ENCODE measurements at places on chromosomes 7 and 10.
A peak's percentile ranks its signal among the peaks of the same experiment; 100 is the strongest.

- DNase-seq = no peak
Observed at GRCh38 chr10:112712536-112712935, 237.5 kb upstream of the TCF7L2 start.

GRCh38 chr10:131764929-131765328 is 135.9 kb upstream of the PPP2R2D start:
- DNase-seq = no peak

DNA sequence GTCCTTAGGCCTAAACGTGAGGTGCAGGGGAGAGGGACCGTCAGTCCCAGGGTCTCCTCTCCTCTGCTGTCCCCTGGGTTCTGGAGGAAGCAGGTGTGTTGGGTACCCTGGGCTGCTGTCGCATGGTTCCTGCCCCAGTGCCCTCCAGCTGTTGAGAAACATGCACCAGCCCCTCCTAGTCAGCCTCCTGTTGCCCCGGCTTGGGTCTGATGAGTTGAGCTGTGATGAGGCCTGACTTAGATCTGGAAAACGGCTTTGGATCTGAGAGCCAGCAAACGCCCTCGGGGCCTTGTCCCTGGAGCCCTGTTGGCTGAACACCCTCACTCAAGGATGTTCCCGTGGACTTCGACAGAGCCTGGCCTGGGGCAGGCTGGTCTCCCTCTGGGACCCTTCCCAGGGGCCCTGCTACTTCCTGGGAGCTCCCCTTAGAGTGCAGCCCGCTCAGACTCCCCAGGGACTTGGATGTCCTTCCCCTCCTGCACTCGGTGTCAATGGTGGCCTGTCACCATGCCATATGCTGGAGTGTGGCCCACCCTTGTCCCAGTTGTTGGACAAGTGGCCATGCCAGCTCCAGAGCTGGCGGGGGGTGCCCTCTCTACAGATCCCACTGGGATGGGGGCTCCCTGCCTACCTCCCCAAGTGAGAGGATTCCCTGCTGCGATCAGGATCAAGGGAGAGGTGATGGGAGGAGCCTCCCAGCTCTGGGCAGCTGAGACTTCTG is 12.3 kb downstream of the ZNF316 start:
- no peak for DNase-seq

GRCh38 chr7:88546808-88547207 is 212.7 kb upstream of the ZNF804B start:
- peak; percentile 2 for DNase-seq

- DNase-seq = no peak
Observed at GRCh38 chr10:72735288-72735936, 43.5 kb downstream of the MCU start.

DNA sequence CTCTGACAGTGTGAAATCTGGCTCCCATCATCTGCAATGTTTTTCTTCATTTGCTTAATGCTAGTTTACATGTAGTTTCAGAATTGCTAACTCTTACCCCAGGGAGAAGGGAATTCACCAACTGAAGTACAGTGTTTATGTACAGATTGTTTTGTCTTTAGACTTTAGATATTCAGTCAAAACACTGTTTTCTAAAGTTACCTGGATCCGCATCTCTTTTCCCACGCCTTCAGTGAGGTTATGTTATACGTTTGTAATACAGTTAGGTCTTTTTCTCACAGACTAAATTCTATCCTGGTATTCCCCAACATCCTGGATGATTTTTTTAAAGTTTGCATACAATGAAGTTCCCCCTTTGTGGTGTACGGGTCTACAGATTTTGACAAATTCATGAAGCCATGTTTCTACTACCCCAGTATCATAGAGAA is 3.2 kb upstream of the LYZL1 start:
- no peak for DNase-seq

- no peak for DNase-seq
Observed at GRCh38 chr7:23347682-23348180, 48.6 kb downstream of the MALSU1 start.

- DNase-seq = no peak
Observed at GRCh38 chr10:74282151-74282847, 131.3 kb downstream of the ADK start.

DNA sequence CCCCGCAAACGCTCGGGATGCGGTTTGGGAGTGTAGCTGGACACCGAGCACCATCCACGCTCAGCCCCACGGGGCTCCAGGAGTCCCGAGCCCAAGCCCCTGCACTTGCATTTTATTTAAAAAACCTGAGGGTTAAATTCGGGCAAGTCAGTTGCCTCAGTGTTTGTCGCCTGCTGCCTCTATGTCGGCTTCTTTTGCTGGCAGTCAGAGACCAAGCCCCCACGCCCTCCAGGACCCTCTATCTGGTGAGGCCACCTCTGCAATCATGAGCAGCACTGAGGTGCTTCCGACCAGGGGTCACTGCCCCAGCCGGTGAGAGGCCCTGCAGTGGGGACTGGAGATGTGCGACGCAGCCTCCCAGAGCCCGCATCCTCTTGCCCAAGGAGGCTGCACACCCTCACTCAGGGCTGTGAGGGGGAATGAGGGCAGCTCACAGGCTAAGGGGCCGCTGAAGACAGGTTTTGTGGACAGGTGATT is 13.3 kb upstream of the ZNF273 start:
- no peak for DNase-seq

DNA sequence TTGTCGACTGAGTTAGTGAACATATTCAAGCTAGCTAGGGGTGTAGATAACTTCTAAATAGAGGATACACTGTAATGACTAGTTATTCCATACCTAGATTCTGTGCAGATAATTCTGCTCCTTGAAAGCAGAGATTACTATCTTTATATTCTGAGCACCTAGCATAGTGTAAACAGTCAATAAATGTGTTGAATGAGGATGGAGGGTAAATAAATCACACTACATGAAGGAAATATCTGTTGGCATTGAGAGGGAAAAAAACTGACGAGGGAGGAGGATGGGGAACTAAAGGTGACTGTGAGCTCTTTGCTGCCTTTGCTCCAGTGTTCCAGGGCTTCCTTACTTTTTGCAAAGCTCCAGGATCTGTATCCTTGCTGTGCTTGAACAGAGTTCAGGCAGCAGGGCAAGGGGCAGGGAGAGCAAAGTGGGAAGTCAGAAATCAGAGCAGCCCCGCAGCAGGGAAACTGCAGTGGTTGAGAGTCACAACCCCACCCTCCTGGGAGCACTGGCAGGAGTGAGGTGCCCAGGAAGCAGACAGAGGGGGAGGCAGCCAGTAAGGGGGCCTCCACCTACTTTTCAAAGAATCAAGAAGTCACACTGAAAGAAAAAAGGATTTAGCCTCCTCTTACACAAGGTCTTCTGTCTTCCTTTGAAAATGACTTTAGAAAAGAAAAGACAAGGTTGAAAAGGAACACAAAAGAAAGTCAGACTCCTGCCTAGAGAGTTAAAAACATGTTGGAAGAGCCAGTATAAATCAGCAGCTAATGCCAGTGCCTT is 71.8 kb upstream of the LRRN3 start:
- no peak for DNase-seq

GRCh38 chr10:80144696-80145131 is 12.2 kb downstream of the PLAC9 start:
- no peak for DNase-seq

- DNase-seq = no peak
Observed at GRCh38 chr7:155300641-155301452, 3.2 kb downstream of the INSIG1 start.

DNA sequence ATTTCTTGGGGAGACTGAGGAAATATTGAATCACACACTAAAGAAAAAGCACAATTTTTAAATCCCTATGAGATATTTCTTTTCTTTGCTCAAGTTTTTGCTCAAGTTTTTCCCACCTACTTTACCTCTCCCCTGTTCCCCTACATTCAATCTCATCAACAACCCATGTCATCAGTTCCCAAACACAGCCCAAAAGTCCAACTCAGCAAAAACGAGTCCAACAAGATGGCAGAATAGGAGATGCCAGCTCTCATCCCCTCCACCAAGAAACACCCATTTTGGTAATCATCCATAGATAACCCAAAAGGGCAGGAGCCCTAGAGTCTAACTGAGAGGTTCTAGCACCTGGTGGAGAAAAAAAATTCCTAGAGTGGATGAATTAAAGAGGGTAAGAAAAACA is 152.5 kb upstream of the GHITM start:
- DNase-seq = no peak

DNA sequence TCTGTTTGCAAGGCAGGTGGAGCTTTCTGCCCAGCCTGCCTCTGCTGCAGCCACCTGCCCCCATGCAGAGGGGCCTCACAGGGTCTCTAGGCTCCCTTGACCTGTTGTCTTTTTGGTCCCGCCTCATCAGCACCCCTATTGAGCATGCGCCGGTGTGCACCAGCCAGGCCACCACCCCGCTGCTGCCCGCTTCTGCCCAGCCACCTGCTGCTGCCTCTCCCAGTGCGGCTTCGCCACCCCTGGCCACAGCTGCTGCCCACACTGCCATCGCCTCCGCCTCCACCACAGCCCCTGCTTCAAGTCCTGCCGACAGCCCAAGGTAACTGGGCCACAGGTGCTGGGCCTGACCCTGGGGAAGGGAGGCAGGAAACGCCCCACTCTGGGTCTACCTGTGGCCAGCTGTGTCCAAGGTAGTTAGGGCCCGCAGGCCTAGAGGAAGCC is 38.1 kb downstream of the LDB3 start:
- DNase-seq = no peak

DNA sequence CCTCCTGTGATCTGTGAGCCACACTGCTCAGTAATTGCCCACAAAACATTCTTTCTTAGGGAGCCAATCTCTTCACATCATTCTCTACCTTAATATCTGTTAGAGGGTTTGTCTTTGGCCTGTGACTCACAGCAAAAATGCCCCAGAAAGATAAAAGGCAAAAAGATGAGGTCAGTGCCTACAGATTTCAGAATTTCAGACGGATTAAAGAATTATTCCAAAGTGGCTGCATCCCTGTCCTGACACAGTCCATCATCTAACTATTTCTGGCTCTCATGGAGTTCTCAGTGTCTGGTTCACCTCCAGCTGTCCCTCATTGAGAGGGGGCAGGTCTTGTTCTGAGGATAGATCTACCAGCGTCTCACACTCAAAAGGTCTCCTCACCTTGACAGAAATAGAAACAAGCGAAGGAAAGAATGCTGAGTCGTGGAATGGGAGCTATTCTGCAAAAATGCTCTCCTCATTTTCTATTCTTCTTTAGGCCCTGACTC is 138.5 kb upstream of the AOAH start:
- DNase-seq = no peak

DNA sequence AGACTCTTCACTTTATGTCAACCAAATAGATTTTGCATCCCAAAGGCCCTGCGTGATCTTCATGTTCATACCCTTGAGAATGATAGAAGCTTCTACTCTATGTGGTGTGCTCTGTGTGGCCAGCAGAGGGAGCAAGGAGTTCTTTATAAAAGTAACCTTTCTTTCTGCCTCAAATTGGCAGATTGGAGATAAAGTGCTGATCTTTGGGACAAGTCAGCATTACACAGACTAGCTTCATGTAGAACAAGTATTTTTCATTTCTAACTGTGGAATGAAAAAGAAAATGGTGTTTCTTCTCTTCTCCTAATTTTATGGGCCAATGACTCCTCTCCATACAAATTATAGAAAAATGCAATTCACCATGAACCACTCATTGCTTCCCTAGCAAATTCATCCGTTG is 1214.1 kb downstream of the SORCS1 start:
- DNase-seq = no peak

GRCh38 chr7:12103948-12104347 is 107.1 kb upstream of the TMEM106B start:
- DNase-seq = no peak

DNA sequence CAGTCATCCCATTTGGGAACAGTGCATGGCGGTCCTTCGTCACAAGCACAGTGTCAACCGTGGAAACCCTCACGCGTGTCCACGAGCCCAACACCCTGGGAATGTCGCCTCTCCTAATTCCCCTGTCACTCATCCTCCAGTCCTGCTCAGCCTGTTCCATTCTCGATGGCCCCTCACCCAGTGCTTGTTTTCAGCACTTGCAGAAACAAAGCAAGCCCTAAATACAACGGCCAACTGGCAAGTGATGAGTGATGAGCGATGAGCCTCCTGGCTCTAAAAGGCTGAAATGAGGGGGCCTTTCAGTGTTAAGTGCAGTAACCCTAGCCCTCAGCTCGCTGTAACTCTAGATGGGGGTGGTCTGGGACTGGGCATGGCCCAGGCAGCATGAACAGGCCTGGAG is 22.6 kb downstream of the NKX2-3 start:
- no peak for DNase-seq

- DNase-seq = no peak
Observed at GRCh38 chr7:149880638-149881311, 7.0 kb downstream of the ATP6V0E2 start.

DNA sequence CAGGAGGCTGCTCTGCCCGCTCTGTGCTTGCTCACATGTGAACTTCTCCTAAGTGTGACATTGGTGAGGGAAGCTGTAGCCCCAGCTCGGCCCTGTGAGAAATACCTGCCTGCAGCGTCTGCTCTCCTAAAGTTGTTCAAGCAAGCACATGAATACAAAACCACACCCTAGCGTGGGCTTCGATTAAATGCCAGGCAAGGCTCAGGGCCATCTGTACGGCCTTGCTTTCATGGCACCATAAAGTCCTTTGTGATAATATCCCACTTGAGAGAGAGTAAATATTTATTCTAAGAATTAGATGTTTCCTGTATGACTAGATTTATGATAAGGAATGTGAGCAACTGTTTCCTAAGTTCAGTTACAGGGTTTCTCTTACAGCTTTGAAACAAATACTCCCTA is 262.8 kb upstream of the KLF14 start:
- DNase-seq = peak; percentile 59

DNA sequence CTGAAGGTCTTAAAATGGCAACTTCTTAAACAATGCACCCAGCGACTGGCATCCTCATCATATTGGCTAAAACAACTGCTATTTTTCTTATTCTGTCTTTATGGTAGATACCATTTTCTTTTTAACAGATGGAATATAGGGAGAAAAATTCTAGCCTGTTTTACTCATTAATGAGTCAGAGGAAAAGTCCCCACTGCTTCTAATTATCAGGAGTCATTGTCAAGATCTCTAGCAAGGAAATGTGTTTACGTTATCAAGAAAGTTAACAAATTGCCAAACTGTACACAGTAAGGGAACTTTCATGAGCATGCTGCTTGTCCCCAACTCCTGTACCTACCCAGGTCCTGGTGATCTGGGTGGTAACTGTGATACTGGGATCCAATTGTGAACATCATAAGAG is 117.7 kb upstream of the KIAA1217 start:
- no peak for DNase-seq

GRCh38 chr10:92303096-92303495 is 12.1 kb downstream of the MARCHF5 start:
- no peak for DNase-seq

GRCh38 chr7:84176716-84177115 is 17.9 kb downstream of the SEMA3A start:
- no peak for DNase-seq

- no peak for DNase-seq
Observed at GRCh38 chr7:81534996-81535395, 234.9 kb downstream of the HGF start.

DNA sequence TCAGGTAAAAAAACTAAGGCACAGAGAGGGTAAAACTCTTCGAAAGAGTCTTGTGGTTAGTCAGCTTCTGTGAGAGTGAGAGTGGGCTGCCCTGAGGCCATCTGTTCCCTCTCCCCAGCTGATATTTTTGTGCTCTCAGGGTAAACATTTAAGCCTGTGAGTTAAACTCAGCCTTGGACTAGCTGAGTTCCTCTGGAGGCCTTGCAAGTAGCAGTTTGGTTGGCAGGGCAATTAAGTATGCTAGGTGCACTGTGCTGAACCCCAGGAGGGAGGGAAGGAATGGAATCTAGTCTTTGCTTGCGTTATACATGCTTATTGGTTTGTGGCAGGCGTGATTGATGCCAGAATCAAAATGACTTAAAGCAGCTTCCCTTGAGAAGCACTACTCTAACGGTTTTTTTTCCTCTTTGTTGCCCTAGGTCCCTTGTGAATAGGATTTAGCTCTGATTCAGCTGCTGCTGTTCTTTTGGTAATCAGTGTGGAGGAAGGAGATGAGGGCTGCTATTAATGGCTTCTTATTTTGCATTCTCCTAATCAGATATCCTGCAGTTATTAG is 140.2 kb downstream of the AUTS2 start:
- no peak for DNase-seq

All from NCI-H774 (cell line).